ENCODE measurements at places on chromosomes 13 and 19.

DNA sequence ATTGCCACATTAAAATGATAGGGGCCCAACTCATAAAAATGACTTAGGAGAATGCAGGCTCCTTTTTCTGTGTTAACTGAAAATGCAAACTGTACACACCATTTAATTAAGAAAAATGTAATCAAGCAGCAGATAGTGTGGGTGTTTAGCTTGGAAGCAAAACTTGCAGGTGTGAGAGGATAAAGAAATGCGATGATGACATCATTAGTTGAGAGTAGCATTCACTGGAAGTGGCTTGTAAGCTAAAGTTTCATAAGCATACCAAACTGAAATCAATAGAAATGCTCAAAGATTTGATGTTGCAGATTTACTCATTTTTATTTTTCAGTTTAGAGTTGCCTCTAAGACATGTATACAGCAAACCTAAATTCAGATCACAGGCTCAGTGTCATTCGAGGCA lies 86.6 kb downstream of the PRR20E start:
- DNase-seq, result no peak

DNA sequence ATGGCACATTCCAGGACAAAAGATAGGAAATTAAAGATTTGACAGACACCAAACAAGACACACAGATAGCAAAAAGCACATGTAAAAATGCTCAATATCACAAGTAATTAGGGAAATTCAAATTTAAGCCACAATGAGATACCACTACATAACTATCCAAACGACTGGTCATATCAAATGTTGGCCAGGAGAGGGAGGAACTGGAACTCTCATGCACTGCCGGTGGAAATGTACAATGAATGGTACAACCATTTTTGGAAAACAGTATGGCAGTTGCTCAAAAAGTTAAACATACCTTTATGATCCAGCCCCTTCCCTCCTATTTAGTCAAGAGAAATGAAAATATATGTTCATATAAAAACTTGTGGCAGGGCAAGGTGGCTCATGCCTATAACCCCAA lies 36.8 kb upstream of the CYP2S1 start:
- no peak for DNase-seq

- no peak for DNase-seq
Observed at GRCh38 chr13:33135097-33135496, 118.9 kb downstream of the KL start.

GRCh38 chr13:94063848-94064247 lies 415.6 kb downstream of the DCT start:
- DNase-seq, result no peak

DNA sequence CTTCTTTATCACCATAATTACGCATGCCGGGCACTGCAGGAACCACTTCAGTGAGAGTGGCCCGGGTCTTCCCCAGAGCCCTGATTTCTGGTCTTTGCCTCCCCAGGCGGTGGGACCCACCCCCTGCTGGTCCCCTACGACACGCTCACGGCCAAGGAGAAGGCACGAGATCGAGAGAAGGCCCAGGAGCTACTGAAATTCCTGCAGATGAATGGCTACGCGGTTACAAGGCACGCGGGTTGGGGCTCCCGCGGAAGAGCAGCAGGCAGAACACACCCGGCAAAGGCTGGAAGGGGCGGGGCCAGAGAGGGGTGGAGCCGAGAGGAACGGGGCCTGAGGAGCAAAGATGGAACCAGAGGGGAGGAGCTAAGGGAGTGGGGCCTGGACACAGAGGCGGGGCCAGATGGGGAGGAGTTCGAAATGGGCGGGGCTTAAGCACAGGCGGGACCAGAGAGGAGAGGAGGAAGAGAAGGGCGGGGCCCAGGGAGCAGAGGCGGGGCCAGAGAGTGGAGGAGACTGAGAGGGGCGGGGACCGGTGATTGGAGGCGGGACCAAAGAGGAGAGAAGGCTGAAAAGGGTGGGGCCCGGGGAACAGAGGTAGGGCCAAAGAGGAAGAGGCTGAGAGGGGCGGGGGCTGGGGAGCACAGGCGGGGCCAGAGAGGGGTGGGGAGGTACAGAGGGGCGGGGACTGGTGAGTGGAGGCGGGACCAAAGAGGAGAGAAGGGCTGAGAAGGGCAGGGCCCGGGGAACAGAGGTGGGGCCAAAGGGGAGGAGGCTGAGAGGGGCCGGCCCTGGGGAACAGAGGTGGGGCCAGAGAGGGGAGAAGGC lies 73.4 kb downstream of the RYR1 start:
- DNase-seq, result no peak

DNA sequence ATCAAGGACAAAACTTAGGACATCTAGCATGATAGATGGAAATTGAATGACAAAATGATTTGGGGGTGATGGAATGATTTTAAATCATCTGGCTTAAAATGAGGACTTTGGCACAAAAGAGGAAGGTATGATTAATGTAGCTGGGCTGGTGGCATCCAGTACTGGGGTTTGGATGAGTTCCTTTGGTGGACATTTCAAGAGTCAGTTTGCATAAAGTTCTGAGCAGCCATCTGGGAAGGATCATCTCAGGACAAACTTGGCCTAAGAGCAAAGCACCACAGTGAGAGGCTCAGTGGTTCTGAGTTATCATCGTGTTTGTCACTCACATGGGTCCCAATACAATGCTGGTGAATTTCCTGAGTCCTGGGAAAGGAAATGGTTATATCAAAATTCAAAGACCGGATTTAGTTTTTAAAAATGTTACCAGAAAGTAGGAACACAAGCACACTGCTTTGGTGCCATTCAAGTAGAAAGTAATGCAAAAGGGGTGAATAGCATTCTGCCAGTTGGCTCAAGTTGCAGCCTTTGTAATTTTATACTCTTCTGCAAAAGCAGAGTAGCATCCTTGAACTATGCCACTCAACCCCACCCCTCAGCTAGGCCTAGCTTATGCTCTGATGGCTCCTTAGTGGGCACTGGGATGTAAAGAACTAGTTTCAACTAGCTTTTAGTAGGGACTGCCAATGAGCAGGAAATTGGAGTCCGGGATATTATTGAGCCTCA lies 219.0 kb downstream of the COG6 start:
- no peak for DNase-seq

DNA sequence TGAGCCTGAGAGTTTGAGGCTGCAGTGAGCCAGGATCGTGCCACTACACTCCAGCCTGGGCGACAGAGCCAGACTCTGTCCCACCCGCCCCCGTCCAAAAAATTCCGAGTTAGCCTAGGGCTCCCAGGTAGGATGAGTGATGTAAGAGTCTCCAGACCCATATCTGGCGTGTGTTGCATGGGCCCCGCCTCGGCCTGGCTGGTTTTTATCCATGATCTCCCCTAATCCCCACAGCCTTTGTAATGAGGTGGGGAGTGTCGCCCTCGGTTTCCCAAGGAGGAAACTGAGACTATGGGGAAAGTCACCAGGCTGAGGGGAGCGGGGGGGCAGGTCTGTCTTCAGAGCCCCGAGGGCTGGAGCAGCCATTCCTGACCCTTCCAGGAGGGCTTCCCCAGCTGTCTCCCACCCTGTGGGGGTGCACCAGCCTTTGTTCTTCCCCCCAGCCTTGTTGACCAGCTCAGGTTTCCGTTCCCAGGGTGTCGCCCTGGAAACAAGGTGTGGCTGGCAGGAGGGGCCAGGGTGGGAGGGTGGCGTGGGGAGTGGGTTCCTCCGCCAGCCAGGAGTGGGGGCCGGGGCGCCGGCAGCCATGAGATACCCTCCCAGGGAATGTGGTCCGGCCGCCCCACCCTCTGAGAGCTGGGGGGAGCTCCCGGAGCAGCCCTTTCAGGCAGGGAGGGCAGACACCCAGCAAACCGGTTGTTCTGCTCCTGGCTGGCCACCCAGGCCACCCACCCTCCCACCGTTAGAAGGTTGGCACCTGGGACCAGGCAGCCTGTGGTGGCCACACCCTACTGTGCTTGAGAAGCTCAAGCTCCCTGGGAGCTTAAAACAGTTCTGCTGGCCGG lies 11.5 kb downstream of the MYH14 start:
- DNase-seq, result no peak

DNA sequence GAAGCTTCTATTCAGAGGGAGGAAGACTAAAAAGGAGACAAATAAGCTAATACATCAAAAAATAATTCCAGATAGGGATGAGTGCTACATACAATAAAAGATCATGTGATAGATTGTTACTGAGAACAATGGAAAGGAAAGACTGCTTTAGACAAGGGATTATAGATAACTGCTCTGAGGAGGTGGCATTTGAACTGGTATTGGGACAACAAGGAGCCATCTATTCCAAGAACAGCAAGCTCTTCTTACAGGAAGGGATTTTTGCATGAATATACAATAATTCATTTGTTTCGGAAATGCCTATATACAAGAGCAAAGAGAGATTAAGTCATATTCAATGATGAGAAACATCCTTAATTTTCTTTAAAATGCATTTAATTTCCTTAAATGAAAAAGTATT lies 540.5 kb upstream of the KLF12 start:
- no peak for DNase-seq

DNA sequence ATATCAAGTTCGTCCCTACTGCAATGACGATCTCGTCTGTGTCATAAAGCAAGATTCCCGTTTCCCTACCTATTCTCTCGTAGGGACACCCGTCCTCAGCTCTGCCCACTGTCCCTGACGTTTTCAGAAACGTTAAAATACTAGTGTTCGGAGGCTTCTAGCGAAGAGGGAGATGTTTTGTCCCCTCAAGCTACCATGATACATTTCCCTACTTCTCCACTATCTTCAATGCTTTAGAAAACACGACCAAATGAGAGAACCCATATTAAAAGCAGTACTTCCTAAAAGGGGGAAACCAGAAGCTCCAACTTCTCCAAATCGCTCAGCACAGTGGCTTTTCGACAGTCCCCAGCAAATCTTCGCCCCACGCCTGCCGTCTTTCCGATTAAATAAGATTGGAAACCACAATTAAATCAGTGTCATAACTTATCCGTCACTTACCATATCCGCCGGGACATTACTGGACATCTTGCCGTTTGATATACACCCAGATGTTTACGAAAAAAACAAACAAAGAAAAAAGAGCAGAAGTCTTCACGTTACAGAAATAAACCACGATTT lies 1.3 kb downstream of the UBL3 start:
- peak; percentile 43 for DNase-seq

DNA sequence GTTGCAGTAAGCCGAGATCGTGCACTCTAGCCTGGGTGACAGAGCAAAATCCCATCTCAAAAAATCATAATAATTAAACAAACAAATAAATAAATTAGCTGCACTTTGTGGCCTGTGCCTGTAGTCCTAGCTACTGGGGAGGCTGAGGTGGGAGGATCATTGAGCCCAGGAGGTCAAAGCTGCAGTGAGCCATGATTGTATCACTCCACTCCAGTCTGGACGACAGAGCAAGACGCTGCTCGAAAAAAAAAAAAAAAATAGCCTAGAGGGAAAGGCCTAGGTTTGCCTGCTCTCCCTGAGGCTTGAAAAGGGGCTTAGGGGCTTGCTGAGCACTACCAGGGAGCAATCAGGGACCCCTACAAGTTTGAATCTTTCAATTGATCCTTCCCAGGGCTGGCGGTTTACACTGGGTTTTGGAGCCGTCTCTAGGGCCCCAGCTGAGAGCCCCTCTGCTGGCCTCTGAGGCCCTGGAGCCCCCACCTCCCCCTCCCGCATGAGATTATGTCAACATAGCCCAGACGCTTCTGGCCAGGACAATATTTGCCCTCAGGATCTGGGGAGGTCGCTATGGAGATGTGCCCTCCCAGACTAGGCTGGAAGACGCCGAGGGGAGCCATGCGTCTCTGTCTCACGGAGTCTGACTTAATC lies 10.4 kb upstream of the GIPR start:
- DNase-seq, result no peak

DNA sequence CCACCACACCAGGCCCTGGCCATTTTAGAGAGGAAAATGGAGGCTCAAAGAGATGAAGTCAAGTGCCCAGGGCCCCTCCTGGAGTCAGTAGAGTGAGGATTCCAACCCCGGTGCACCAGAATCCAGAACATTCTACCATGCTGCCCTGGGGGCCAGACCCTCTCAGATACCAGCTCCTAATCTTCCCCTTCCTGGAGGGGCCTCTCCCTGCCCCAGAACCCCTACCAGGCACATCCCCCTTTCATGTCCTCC lies 11.1 kb downstream of the CAPN12 start:
- no peak for DNase-seq

- no peak for DNase-seq
Observed at GRCh38 chr19:40754611-40755247, 3.7 kb downstream of the SNRPA start.

GRCh38 chr13:95174517-95174916 lies 126.7 kb downstream of the ABCC4 start:
- DNase-seq, result no peak

DNA sequence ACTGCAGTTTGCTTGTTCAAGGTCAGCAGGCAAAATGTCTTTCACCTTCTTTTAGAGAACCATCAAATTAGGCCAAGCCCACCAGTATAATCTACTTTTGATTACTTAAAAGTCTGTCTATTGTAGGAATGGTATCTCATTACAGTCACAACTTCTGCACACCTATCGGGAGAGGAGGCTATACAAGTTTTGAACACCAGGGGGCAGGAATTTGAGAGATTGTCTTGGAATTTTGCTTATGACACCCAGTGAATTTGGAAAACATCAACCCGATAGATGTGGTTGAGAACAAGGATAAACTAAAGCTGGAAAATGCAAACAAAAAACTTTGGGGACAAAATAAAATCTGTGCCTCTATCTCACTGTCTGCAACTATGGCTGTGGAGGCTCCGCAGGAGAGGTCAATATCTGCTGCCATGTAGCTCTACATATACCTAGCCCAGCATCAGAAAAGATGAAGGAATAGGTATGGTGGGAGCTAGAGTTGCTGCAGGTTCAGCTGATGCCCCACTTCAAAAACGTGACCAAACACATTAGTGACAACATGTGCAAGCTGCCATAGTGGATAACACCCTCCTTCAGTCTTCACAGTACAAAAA lies 1299.2 kb upstream of the SPRY2 start:
- DNase-seq, result no peak

DNA sequence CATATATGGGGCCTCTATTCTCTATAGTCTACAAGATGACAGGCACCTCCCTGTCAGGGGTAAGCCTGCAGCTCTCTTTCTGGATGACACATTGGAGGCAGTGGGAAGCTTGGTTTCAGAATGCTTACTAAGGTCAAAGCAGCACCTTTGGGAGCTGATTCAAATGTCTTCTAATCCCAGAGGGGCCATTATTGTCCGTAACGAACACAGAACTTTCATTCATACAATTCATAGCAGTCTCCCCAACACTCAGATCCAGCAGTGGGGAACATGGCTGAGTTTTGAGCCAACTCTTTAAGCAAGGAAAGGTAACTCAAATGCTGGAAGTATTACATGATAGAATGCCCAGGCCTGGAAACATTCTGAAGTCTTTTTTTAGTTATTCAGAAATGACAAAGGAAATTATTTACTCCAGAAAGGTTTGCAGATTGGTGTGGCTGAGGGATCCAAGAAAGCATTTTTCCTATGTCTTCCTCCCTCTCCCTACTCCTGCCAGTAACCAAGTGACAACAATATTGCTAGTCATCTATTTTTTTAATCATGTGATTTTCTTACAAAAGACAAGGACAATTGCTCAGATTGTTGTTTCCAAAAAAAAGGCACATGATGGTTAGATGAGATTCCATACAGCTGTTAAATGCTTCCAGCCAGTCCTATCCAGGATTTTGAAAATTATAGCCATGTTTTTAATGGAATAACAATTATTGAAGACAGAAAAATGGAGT lies 118.7 kb downstream of the FOXO1 start:
- DNase-seq, result no peak

GRCh38 chr13:110680852-110681251 lies 25.1 kb downstream of the CARS2 start:
- no peak for DNase-seq

- DNase-seq, result no peak
Observed at GRCh38 chr19:51327066-51328001, 14.6 kb downstream of the VSIG10L start.

- DNase-seq, result no peak
Observed at GRCh38 chr13:44969551-44970484, 19.5 kb downstream of the NUFIP1 start.
